NCI-H524 (cell line): ENCODE measurements at places on chromosomes 5 and 9.

GRCh38 chr9:69970001-69970533 is 73.6 kb upstream of the MAMDC2 start:
- DNase-seq, result no peak

DNA sequence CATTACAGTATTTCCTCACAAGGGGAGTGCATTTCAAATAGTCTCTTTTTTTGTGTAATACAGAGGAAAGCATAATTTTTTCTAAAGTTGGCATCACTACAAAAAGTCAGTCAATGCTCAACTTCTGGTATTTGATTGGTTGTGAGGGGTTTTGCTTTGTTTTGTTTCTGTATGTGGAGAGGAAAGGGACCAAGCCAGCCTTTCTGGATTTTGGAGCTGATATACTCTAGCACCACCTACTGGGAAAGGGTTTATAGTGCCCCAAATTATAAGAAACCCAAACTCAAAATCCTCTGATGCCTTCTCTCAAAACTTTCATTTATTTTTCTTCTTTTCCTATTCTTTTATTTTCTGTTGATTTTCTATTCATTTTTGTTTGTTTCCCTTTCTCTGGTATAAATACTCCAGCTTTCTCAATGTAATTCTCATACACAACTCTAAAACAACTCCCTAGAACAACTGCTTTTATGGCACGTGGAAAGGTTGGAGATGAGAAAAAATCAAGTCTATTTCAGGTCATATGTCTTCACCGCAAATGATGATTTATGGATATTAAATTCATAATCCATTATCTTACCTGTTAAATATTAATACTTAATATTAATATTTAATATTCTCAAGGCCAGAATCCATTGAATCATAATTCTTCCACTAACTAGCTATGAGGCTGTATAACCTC is 69.5 kb upstream of the ANXA1 start:
- DNase-seq, result no peak

- no peak for DNase-seq
These were observed 80.3 kb upstream of the RPS23 start for GRCh38 chr5:82358457-82358856.

DNA sequence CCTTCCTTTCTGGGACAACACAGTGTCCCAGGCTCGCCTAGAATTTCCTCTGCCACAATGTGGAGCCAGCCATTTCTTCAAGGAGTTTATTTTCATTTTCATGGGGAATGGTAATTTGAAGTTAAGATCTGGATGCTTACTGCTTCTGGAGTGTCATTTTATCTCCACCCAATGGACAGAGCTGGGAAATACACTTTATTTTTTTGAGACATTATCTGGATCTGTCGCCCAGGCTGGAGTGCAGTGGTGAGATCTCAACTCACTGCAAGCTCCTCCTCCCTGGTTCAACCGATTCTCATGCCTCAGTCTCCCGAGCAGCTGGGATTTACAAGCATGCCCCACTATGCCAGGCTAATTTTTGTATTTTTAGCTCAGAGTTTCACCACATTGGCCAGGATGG is 12.7 kb upstream of the THG1L start:
- peak; percentile 10 for DNase-seq

GRCh38 chr9:3863686-3864085 is 337.9 kb upstream of the RFX3 start:
- DNase-seq, result no peak

GRCh38 chr5:22238047-22238446 is 615.1 kb downstream of the CDH12 start:
- DNase-seq, result no peak

GRCh38 chr5:40307920-40308319 is 371.8 kb upstream of the PTGER4 start:
- DNase-seq, result no peak

GRCh38 chr9:121242219-121242958 is 25.6 kb upstream of the GSN start:
- no peak for DNase-seq
